IgD-negative memory B cell (primary cell): ENCODE measurements at places on chromosomes 16 and 17. TPM values are rescaled to one million over a fixed set of nuclear protein-coding genes. Genes with fewer than 3 reads are reported as not detected.

Gene GAST
- not detected for polyA plus RNA-seq

Gene FZD2
- polyA plus RNA-seq = not detected

Gene CD300E
- polyA plus RNA-seq = 0.11 TPM

Gene ENPP7
- 0.89 TPM for polyA plus RNA-seq

Gene SLC25A19
- polyA plus RNA-seq = 22.0 TPM

Gene CDRT15
- polyA plus RNA-seq = not detected

Gene SLC2A4
- polyA plus RNA-seq = not detected

Gene ALOX12B
- polyA plus RNA-seq = 0.41 TPM

Gene ULK2
- 1.8 TPM for polyA plus RNA-seq

Gene RAB26
- 0.41 TPM for polyA plus RNA-seq

Gene HASPIN
- polyA plus RNA-seq = 0.34 TPM

Gene NPIPB6
- polyA plus RNA-seq = 0.29 TPM

Gene ZNF287
- polyA plus RNA-seq = 6.2 TPM

Gene ZNF385C
- polyA plus RNA-seq = 0.09 TPM

Gene BEAN1
- polyA plus RNA-seq = not detected

Gene ZSCAN10
- polyA plus RNA-seq = not detected

Gene CLCN7
- polyA plus RNA-seq = 102 TPM

Gene PIGS
- polyA plus RNA-seq = 48.4 TPM

Gene SLC16A6
- polyA plus RNA-seq = 0.33 TPM

Gene CCL14
- not detected for polyA plus RNA-seq

Gene MYO1D
- polyA plus RNA-seq = 11.6 TPM

Gene KRT39
- polyA plus RNA-seq = not detected

Gene SHISA6
- polyA plus RNA-seq = not detected

Gene ACE
- 2.0 TPM for polyA plus RNA-seq

Gene CCT6B
- polyA plus RNA-seq = 2.8 TPM

Gene PNMT
- polyA plus RNA-seq = not detected

Gene ASB16
- polyA plus RNA-seq = not detected

Gene SLC52A1
- polyA plus RNA-seq = not detected

Gene JPH3
- not detected for polyA plus RNA-seq

Gene ACSM2A
- not detected for polyA plus RNA-seq

Gene HS3ST3B1
- polyA plus RNA-seq = 0.70 TPM

Gene KRT15
- not detected for polyA plus RNA-seq

Gene SMIM5
- 0.36 TPM for polyA plus RNA-seq

Gene GNG13
- not detected for polyA plus RNA-seq

Gene CD79B
- 1,452 TPM for polyA plus RNA-seq
